CD4-positive, alpha-beta T cell treated with Interleukin-15 for 4 hours (primary cell): ENCODE measurements at places on chromosomes 11 and 22.

- no peak for DNase-seq
These were observed 15.5 kb upstream of the TMPRSS5 start for GRCh38 chr11:113721462-113722066.

- DNase-seq: no peak
These were observed 655.9 kb upstream of the TENM4 start for GRCh38 chr11:80096736-80097135.

DNA sequence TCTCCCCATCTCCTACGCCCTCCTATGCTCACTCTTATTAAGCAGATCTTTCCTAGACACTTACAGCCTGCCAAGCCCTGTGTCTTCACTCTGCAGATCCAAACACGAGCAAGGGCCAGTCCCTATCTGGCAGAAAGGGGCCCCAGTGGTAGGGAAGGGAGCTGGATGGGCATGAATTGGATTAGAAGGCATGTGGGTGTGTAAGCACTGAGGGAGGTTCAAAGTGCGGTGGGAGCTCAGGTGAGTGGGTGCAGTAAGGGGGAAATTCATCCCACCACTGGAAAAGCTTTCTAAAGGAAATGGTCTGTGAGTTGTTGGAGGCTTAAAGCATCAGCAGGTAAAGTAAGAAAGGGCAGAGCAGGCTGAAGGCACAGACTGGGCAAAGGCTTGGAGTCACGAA, 5.5 kb downstream of the TMEM132A start:
- DNase-seq: no peak

DNA sequence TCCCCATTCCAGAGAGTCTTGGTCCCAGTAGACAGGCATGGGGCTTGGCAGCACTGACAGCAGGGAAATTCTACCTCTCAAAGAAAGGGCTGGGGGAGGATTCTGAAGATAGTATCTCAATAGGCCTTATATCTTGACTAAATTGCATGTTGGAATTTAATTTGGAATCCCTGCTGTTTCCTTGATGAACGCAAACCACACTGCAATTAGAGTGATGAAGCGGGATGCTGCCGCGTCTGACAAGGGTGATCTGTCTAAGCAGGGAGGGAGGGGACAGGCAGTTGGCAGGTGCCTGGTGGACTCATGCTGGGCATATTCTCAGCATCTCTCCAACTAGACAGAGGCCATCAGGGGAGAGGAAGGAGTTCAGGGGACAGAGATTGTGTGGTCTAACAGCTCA, 48.4 kb downstream of the COMMD9 start:
- no peak for DNase-seq
